Stimulated activated CD4-positive, alpha-beta T cell treated with anti-CD3 and anti-CD28 coated beads, Interleukin-15, amount 100 ng/mL, for 24 hours (primary cell): ENCODE measurements at places on chromosomes 2 and 18.

GRCh38 chr2:47344890-47345589 lies 57.9 kb upstream of the MSH2 start:
- DNase-seq: no peak

GRCh38 chr18:79590191-79591031 lies 89.2 kb upstream of the CTDP1 start:
- no peak for DNase-seq

- DNase-seq: peak; percentile 70
Measured at GRCh38 chr2:72917138-72917876, at the start of gene EMX1. Gene EMX1 (plus strand): TSS chr2:72917519. CDS start chr2:72917853, 334 bp downstream.

DNA sequence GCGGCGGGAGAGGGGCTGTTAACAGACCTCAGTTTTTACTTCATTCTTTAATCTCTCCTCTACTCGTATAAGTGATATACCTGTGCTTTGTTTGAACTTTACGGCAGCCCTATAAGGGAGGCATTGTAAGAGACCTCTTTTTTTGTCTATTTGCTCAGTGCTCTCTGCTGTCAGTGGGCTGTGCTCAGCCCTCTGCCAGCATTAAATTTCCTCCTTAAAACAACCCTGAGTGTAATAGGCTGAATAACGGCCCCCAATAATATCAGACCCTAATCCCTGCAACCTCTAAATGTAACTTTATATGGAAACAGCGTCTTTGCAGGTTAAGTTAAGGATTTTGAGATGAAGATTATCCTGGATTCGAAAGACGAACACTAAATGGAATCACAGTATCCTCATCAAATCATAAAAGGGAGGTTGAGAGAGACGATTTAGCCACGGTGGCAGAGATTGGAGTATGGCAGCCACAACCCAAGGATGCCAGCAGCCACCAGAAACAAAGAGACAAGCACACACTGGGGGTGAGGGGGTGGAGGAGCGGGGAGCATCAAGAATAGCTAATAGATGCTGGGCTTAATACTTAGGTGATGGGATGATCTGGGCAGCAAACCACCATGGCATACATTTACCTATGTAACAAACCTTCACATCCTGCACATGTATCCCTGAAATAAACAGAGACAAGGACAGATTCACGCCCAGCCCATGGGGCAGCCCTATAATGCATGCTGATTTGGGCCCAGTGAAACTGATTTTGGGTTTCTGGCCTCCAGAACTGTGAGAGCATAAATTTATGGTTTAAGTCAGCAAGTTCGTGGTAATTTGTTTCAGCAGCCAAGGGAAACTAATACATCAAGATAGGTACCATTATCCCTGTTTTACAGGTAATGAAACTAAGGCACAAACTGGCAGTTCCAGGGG lies 894 bp upstream of the FARSB start:
- no peak for DNase-seq
